Breast epithelium (tissue), 4 donors: ENCODE measurements at places on chromosomes 7 and 10. TPM values are rescaled to one million over a fixed set of nuclear protein-coding genes. Genes with fewer than 3 reads are reported as not detected.

The C10orf67 gene
- not detected for total RNA-seq

GRCh38 chr7:125605241-125605640 is 675.6 kb upstream of the POT1 start:
- DNase-seq = no peak

GRCh38 chr10:22609251-22609650 is 105.1 kb downstream of the PIP4K2A start:
- no peak for DNase-seq

GRCh38 chr10:32616438-32616837 is 170.5 kb downstream of the CCDC7 start:
- DNase-seq = no peak

DNA sequence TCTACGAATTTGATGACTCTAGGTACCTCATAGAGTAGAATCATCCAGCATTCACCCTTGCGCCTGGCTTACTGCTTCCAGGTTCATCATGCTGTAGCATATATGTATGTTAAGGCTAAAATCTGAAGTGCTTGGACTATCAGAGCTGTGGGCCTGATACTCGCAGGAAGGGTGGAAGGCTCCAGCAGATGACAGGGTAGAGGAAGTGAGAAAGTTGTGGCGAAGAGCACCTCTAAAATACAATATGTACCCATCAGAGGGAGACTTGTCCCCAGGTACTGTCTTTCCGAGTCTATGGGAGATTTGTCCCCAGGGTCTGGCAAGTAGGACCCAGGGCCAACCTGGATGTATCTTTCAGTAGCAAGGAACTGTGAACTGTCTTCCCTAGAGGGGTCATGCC is 48.1 kb upstream of the PLEKHA1 start:
- DNase-seq = no peak

- no peak for DNase-seq
Observed at GRCh38 chr7:133320891-133321290, 68.0 kb downstream of the EXOC4 start.

GRCh38 chr7:137482466-137482865 is 138.9 kb upstream of the PTN start:
- DNase-seq = no peak

- no peak for DNase-seq
Observed at GRCh38 chr7:142030848-142031247, 35.2 kb downstream of the MGAM start.

The PSPH gene
- total RNA-seq = 14.4 TPM

DNA sequence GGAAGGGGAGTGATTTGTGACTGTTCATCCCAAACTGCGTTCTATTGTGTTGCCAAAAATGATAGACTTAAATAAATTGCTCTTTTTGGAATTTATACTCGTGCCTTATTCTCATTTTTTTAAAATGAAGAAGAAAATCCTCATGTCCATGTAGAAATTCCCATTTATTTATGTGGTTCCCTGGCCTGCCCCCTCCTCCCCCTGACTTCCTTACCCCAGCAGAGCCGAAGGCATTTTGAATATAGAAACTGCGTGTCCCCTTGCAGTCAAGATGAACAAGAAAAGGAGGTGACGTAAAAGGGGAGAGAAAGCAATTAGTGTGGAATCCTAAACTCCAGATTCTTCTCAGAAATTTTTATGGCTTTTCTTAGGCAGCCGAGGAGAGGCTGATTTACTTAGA is 126.1 kb downstream of the FAM204A start:
- no peak for DNase-seq

DNA sequence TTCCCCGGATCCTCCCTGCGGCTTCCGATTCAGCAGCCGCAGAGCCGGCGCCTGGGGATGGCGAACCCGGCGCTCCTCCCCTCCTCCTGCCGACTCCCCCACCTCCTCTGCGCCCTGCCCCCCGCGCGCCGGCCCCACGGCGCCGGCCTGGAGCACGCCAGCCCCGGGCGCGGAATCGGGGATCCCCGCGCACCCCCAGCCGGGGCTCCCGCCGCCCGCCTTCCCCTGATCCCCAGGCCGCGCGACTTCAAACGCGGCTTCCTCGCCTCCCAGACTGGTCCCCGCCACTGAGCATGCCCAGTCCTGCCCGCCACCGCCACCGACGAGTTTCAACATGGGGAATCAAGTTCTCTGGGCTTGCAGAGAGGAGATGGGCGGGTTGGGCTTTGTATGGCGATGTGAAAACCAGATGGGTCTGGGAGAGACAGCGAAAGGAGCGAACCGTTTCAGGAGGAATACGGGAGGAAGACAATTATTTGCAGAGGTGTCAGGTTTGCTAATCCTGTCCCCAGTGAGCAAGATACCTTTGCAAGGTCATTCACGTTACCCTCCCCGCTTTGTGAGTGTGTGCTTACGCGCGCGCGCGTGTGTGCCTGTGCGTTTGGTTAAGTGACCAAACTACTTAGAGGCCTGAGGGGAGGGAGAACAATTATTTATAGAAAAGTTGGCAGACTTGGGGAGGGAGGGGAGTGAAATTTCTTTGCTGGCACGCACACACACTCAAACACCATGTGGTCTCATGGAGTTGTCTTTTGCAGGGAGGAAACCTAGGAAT is at the start of gene PANK1:
Gene PANK1, minus strand, starts transcription at position 276 of the 775 bp plus-strand sequence. CDS start 351 bp downstream, outside the sequence.
- DNase-seq = peak; percentile 81

The GJD4 gene
- not detected for total RNA-seq

The DAGLB gene
- total RNA-seq = 18.0 TPM
